Spleen (tissue), 13 donors: ENCODE measurements at places on chromosomes 7 and 10. TPM values are rescaled to one million over a fixed set of nuclear protein-coding genes. Genes with fewer than 3 reads are reported as not detected.

CREB5 gene
- polyA plus RNA-seq, result 4.1 TPM

SYT15B gene
- 0.06 TPM for polyA plus RNA-seq

THSD7A gene
- polyA plus RNA-seq, result 0.42 TPM

SPDYE5 gene
- polyA plus RNA-seq, result not detected

- H3K36me3 ChIP-seq, result no peaks in the 10 kb centered on the region
- H3K27ac ChIP-seq, result no peak overlapping the region
- no peak overlapping the region for H3K4me3 ChIP-seq
- H3K27me3 ChIP-seq, result peaks cover 7% of the 10 kb centered on the region
Measured at GRCh38 chr7:127290801-127291361, 38.1 kb upstream of the GRM8 start.

GRCh38 chr10:86167762-86168128 is 198.8 kb downstream of the GRID1 start:
- no peaks in the 10 kb centered on the region for H3K27me3 ChIP-seq
- H3K27ac ChIP-seq, result no peak overlapping the region
- H3K4me3 ChIP-seq, result no peak overlapping the region
- peak; percentile 47 for DNase-seq

DNA sequence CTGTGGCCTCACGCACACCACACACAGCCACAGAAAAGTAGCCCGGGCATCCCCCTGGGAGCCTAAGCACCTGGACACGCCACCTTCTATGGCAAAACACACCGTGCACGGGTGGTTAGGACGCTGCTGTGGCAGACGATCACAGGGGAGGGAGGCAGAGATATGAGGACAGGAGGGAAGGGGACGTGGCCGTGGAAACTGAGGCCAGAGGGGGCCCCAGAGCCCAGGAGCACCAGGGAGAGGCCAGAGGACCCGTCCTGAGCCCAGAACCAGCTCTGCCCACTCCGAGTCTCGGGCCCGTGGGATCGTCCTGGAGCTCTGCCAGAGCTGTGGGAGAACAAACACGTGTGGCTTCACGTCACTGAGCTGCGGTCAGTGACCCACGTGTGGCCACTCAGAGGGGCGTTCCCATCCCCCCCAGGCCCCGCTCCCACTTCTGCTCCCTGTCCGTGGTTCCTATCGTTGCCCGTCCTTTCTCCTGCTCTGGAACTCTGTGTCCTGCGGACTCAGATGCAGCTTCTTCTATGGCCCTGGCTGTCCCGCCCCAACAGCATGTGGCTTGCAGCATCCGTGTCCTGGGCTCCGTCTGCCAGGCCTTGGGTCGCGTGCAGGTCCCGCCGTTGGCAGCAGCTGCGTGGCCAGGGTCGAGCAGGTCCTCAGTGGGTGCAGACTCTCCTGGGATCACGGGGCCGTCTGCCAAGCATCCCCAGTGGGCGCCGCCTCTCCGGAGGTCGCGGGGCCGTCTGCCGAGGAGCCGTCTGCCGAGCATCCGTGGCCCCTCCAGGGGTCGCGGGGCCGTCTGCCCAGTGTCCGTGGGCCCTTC is 31.0 kb downstream of the GET4 start:
- H3K27ac ChIP-seq, result no peak overlapping the region
- no peak overlapping the region for H3K4me3 ChIP-seq
- DNase-seq, result no peak
- H3K4me1 ChIP-seq, result peaks cover 21% of the 10 kb centered on the region
- peaks cover 32% of the 10 kb centered on the region for H3K36me3 ChIP-seq

DNA sequence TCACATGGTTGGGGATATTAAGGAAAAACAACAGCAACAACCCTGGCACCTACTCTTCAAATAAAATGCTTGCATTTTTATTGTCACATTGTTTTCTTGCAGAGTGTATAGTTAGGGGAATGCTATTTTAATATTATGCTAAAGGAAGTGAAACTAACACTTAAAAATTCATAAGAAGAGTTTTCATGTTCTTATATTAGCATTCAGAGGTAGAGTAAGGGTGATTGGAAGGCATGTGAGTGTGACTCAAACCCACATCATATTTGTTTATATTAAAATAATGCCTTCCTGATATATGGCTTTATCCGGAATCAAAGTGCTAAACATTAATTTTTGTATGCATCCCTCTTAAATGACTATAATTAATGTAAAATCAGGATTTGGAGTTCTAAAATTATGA is 59.8 kb upstream of the TES start:
- H3K4me3 ChIP-seq, result no peak overlapping the region
- no peak overlapping the region for H3K27ac ChIP-seq
- H3K4me1 ChIP-seq, result peaks cover 4% of the 10 kb centered on the region
- no peaks in the 10 kb centered on the region for H3K27me3 ChIP-seq
- H3K36me3 ChIP-seq, result no peaks in the 10 kb centered on the region

- H3K4me3 ChIP-seq, result no peak overlapping the region
- no peak overlapping the region for H3K27ac ChIP-seq
- peaks cover 42% of the 10 kb centered on the region for H3K27me3 ChIP-seq
- peak; percentile 43 for DNase-seq
- no peaks in the 10 kb centered on the region for H3K4me1 ChIP-seq
Measured at GRCh38 chr7:151891182-151891581, 14.3 kb upstream of the PRKAG2 start.

- no peaks in the 10 kb centered on the region for H3K4me1 ChIP-seq
- H3K4me3 ChIP-seq, result no peak overlapping the region
- no peaks in the 10 kb centered on the region for H3K27me3 ChIP-seq
- no peak for DNase-seq
- no peak overlapping the region for H3K27ac ChIP-seq
- H3K36me3 ChIP-seq, result peaks cover 100% of the 10 kb centered on the region
Measured at GRCh38 chr7:135186261-135186540, 15.7 kb upstream of the CYREN start.

DNA sequence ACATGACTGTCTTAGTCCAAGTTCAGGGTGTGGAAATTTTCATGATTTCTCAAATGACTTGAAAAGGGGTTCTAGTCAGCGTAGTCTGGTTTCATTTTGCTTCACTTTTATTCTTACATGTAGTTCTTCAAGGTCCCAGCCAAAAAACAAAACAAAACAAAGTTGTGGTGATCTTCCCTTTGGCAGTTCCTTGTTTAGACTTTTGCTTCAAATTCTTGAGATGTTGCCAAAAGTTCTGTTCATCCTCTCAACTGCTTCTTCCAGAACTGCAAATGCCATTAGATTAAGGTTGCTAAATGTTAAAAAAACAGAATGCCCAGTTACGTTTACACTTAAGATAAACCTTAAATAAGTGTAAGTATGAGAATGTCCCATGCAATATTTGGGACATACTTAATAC is 370.8 kb upstream of the LRRTM3 start:
- H3K27ac ChIP-seq, result no peak overlapping the region
- H3K27me3 ChIP-seq, result no peaks in the 10 kb centered on the region
- no peak for DNase-seq
- H3K36me3 ChIP-seq, result no peaks in the 10 kb centered on the region
- no peak overlapping the region for H3K4me3 ChIP-seq

DNA sequence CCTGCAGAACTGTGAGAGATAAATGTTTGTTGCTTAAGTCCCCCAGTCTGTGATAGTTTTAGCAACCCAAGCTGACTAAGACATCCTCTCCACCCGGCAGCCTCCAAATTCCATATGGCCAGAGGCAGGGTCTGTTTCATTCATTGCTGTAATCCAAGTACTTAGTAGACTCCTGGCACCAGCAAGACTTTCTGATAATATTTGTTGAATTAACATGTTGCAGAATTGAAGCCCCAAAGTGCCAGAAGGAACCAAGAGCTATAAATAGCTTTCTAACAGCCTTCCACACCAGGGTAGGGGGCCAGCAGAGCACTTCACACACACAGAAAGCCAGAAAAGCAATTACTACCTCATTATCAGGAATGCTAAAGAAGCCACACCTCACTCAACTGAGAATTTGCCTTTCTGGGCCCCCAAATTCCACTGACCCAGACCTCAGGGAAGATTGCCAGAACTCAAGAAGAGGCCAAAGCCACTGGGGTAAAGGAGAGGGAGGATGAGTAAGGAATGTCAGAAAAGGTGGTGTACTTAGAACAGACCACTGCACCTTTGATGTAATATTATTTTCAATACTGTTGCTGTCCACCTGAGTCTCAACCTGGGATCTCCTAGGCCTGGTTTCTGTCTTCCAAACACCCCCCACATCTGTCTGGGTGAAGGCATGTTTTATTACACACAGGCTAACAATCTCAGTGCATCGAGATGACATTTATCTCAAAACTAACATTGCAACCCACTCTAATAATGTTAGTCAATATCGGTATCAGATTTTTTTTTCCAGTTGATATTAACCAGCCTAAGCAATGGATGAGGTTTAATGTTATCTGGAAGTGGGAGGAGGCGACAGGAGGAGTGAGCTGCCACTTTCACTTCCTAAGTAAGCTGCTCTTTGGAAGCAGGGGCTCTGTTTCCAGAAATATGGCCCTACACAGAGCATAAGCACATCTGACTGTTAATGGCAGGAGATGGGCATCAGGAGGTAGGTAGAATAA is 5.5 kb downstream of the NOD1 start:
- peaks cover 64% of the 10 kb centered on the region for H3K4me1 ChIP-seq
- H3K36me3 ChIP-seq, result no peaks in the 10 kb centered on the region
- DNase-seq, result no peak
- H3K27ac ChIP-seq, result peak overlapping the region; percentile 79

GRCh38 chr10:101367569-101368453 is 13.8 kb downstream of the BTRC start:
- no peaks in the 10 kb centered on the region for H3K4me1 ChIP-seq
- H3K27ac ChIP-seq, result no peak overlapping the region
- peaks cover 52% of the 10 kb centered on the region for H3K36me3 ChIP-seq
- H3K27me3 ChIP-seq, result no peaks in the 10 kb centered on the region
